ENCODE measurements at places on chromosomes 3 and 15. TPM values are rescaled to one million over a fixed set of nuclear protein-coding genes. Genes with fewer than 3 reads are reported as not detected.

Gene GUCA1C
- total RNA-seq, result not detected

GRCh38 chr15:89164712-89165211 lies 56.6 kb downstream of the RLBP1 start:
- DNase-seq, result no peak

Gene SEC61A1
- total RNA-seq, result 203 TPM

- peak; percentile 94 for DNase-seq
Measured at GRCh38 chr3:28348629-28349468, at the start of the genes AZI2 and ZCWPW2. Gene AZI2 (minus strand): TSS chr3:28348824. CDS start chr3:28340617, 8,207 bp downstream. Gene ZCWPW2 (plus strand): TSS chr3:28348721. CDS start chr3:28413069, 64,348 bp downstream.

Gene PFN2
- 0.88 TPM for total RNA-seq

- DNase-seq, result no peak
Measured at GRCh38 chr3:149215515-149215914, 6.1 kb downstream of the CP start.

Gene ZNF385D
- not detected for total RNA-seq

Gene ITIH1
- total RNA-seq, result not detected

Gene CLDN18
- total RNA-seq, result not detected

- peak; percentile 28 for DNase-seq
Measured at GRCh38 chr15:75307778-75308390, 25.2 kb downstream of the GOLGA6D start.

Gene KNG1
- total RNA-seq, result not detected

DNA sequence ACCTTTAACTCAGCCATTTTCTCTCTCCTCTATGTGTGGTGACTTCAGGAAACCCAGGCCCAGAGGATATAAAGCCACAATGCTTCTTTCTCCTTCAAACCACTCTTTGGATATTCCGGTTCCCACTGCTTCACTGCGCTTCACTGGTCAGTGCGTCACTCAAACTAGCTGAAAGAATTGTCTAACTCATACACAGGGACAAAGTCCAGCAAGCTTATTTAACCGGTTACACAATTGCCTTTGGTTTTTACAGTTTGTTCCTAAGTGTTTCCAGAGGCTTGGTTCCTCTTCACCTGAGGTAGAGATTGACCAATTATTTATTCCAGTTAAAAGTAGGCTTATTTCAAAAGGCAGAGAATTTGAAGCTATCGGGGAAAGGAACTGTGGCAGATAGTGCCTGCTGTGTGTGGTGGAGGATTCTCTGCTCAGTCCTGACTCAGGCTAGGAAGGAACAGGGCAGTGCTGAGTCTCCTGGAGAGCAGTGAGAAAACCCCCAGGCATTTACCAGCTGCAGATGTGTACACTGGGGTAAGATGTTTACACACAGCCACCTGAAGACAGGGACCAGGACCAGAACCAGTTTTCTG lies at the start of gene HGD:
Gene HGD (minus strand): TSS at position 145 of the 587 bp plus-strand sequence. CDS start 128 bp downstream, at position 17.
- no peak for DNase-seq

- DNase-seq, result no peak
Measured at GRCh38 chr3:58010562-58010961, 2.3 kb downstream of the FLNB start.

- no peak for DNase-seq
Measured at GRCh38 chr3:148583793-148584192, 113.9 kb upstream of the AGTR1 start.

DNA sequence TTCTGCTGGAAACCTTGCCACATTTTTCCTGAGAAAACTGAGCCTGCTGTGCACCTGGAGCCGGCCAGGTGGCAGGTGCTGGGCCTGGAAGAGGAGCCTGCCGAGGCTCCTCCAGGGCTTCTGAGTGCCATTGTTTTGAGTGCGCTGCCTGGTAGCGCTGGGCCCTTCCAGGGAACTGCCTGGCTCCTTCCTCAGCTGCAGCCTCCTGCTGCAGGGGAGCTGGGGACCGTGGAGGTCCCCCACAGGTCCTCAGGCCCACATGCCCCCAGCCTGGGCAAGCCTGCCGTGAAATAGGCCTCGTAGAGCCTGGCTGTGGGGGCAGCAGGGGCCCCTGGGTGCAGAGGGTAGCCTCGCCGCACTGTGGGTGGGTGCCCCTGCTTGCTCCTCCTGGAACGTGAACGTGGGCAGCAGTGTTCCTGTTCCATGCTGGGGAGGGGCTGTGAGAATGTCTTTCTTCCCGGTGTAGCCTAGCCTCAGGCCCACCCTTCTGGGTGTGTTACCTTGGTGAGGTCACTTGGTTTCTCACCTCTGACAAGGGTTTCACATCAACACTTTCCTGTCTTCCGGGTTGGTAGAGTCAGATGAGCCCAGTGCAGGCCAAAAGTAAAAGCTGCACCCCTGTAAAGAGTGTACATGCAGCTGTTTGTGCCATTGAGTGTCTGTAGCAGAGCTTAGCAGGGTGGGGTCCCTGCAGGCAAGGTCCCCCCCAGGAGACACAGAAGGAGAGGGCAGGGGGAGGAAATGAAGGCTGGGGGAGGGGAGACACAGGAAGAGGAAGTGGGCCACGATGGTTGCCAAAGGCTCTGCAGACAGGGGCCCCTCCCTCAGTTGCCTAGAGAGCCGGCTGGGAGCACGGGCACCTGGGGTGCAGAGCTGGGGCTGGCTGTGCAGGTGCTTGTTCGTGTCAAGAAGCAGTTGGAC lies 34.5 kb downstream of the KLF13 start:
- peak; percentile 89 for DNase-seq

All from activated CD4-positive, alpha-beta memory T cell treated with anti-CD3 and anti-CD28 coated beads, Interleukin-2, amount 10 ng/mL, durations not matched to agents 7 days and 5 days (primary cell).